ENCODE measurements at places on chromosomes 5 and 9. TPM values are rescaled to one million over a fixed set of nuclear protein-coding genes. Genes with fewer than 3 reads are reported as not detected.

DNA sequence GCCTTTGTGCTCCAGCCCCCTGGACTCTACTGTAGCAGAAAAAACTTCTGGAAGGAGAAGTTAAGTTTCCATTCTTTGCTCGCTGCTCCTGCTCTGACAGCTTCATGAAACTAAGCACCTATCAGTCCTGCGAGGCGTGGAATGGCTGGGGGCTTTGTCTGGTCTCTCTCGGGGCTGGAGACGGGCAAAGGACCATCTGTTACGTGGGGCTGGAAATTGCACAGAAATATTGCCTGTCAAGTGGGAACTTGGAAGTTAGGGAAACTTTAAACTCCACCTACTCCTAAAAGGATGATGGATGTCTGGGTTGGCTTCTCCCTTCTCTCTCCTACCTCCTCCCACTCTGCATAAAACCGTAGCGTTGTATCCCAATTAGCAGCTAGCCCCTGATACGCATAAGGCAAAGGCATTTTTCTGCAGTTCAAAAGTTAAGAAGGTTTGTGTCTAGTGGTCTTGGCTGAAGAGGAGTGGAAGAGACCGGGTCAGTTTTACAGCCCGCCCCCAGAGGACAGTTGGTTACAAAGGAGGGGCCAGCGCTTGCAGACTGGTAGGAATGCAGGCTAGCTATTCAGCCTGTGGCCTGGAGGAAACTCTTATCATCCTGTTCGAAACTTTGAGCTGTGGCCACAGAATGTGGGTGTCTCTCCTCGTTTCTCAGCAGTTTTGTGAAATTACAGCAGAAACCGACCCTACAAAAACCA is 1.3 kb downstream of the FBXL7 start:
- no peak for DNase-seq

GRCh38 chr5:67725604-67726003 is 490.0 kb upstream of the PIK3R1 start:
- DNase-seq, result no peak

DNA sequence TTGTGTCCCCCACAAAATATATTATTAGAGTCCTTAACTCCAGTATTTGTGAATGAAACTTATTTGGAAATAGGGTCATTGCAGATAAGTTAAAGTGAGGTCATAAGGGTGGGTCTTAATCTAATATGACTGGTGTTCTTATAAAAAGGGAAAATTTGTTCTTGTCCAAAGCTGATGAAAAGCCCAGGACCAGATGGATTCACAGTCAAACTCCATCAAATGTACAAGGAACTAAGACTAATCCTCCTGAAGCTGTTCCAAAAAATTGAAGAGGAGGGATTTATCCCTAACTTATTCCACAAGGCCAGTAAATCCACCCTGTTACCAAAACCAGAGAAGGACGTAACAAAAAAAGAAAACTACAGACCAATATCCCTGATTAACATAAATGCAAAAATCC is 56.4 kb upstream of the SLIT3 start:
- no peak for DNase-seq

GRCh38 chr5:67799732-67800234 is 415.8 kb upstream of the PIK3R1 start:
- no peak for DNase-seq

DNA sequence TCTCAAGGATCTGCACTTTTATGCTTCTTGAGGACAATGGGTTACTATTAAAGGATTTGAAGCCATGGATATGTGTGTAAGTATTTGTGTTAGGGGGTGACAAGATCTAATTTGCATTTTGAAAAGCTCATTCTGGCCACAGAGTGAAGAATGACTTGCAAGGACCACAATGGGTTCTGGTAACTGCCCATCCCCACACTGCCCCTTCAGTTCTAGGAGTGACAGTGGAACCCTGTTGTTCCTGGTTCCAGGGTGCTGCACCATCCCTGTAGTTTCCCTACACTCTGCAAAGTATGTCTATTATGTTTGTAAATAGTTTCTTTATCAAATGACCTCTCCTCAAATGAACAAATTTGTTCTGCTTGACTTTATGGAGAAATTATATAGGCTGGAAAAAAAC is 9.7 kb upstream of the SPRY4 start:
- no peak for DNase-seq

GRCh38 chr5:1465966-1466471 is 20.8 kb upstream of the SLC6A3 start:
- DNase-seq, result no peak

GRCh38 chr5:30446456-30446855 is 747.0 kb upstream of the CDH6 start:
- DNase-seq, result no peak

DNA sequence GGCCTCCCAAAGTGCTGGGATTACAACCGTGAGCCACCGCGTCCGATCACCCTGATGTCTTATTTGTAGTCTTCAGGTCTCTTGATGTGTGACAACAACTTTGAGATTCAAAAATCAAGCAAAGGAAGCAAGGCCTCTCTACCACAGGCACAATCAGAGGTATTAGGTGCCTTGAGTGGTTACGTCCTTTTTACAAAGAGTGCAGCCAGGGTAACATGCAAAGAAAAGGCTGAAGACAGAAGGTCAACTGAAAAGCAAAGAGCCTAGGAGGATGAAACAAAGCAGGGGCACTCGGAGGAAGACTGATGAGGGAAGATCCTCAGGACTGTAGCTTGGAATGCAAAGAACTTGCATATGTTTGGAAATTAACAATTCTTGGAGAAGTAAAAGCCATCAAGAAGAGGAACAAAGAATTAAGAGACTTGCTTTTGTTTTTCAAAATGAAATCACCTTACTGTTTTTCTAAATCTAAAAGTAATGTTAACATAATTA is 362.1 kb downstream of the EBF1 start:
- no peak for DNase-seq

DNA sequence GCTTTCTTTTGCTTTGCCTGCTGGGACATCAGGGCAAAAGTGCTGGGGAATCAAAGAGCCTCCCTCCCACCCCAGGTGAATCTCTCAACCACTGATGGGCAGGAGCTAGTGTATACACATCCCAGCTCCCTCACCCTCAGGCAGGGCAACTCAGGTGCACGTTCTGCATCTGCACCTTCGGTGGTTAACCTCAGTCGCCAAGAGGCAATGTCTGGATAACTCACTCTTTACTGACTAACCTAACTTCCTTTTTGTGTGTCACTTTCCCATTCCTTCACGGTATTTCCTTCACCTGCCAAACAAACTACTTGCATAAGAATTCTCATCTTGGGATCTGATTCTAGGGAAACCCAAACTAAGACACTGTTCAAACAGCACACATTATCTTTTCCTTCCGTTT is 26.3 kb downstream of the CNTFR start:
- DNase-seq, result no peak

DNA sequence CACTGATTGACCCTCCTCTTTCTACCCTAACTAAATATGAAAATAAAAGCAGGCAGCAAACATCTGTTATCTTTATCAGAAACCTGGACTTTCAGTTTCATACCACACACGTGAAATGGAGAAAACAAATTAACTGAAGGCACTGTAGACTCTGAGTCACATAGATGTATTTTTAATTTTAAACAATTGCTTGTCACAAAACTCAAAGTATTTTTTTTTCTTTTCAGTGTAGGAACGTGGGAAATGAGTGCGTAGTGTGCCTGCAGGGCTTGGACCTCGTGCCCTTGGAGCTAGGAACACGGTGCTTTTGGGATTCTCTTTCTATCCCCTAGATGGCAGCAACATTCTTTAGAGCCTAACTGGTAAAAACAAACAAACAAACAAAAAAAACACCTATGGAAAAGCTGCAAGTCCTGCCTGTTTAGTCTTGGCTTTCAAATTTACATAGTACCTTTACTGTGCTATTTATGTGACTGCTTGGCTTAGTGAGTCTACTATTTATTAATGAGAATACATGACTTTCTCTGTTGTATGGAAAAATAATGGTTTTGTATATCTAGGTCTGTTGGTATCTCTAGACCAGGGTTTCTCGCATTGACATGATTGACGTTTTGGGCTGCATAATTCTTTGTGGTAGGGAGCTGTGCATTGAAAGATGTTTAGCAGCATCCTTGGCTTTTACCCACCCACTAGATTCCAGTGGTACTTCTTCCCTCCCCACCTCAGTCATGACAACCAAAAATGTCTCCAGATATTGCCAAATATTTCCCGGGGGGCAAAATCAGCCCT is 16.8 kb upstream of the ACTBL2 start:
- DNase-seq, result no peak

GRCh38 chr9:127209948-127210640 is 54.5 kb upstream of the GARNL3 start:
- no peak for DNase-seq

- no peak for DNase-seq
These were observed 119.9 kb downstream of the PAX5 start for GRCh38 chr9:36914212-36914577.

The TIMD4 gene
- total RNA-seq, result not detected

The ANXA6 gene
- 74.7 TPM for total RNA-seq

The IRGM gene
- not detected for total RNA-seq

The NMUR2 gene
- total RNA-seq, result not detected

The FAM163B gene
- total RNA-seq, result 16.5 TPM

The MACIR gene
- 51.8 TPM for total RNA-seq

The SLC34A3 gene
- total RNA-seq, result 0.16 TPM

The PCDHGB3 gene
- 12.3 TPM for total RNA-seq

The TXNDC8 gene
- total RNA-seq, result not detected

The TBC1D2 gene
- 1.9 TPM for total RNA-seq

The EPB41L4A gene
- 78.8 TPM for total RNA-seq
